8988T (cell line): ENCODE measurements at places on chromosomes 5 and 9.
A peak's percentile ranks its signal among the peaks of the same experiment; 100 is the strongest.

GRCh38 chr5:172868436-172868923 lies 34.4 kb downstream of the ERGIC1 start:
- no peak for DNase-seq

- no peak for DNase-seq
Observed at GRCh38 chr5:14909369-14909768, 37.8 kb upstream of the ANKH start.

GRCh38 chr9:117916291-117916690 lies 212.1 kb downstream of the TLR4 start:
- no peak for DNase-seq

- no peak for DNase-seq
Observed at GRCh38 chr5:11642438-11642837, 261.8 kb downstream of the CTNND2 start.

DNA sequence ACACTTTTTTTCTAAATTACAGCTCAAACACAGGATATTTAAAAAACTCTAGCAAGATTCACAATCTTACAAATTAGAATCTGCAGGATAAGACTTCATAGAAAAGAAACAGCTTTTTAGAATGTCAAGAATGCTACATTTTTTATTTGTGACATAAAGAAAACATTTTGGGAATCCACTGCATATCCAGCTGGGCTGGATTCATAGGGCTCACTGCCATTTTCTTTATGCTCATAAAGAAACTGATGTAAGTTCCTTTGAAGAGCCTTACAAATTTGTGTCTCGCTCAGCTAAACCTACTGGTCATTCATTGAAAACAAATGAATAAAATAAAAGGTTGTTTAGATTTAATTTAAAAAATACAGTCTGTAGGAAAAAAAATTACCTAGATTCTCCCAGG lies 332.3 kb downstream of the TRPM3 start:
- DNase-seq: no peak

DNA sequence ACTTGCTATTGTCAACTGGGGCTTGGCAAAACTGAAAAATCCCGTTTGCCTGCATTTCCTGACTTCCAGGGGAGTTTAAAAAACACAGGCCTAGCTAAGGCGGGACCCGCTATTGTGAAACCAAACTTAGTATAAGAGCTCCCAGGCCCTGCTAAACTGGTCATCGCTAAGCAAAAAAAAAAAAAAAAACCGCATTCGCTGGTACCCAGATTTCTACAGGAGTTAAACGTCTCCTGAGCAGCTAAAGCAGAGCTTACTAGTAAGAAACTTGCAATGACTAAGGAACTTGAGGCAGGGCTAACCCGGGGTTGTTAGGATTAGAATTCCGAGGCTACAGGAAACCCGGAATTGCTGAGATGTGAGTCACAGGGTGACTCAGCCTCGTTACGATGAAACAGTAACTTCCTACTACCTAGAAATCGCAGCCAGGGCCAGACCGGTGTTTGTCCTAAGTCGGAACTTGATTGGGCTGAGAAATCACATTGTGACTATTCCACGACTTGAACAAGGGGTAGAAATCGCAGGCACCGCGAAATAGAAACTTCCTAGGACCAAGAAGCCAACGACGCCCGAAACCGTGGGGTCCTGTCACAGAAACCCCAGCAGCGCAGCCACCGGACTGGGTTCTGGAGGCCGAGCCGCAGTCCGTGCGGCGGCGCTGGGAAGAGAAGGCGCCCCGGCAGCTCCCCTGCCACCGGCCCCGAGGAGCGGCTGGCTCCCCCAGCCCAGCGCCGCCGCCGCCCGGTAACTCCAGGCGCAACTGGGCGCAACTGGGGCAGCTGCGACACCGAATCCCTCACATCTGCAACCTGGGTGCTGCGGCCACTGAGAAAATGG lies 89.4 kb downstream of the ANXA2R start:
- DNase-seq: peak; percentile 83

DNA sequence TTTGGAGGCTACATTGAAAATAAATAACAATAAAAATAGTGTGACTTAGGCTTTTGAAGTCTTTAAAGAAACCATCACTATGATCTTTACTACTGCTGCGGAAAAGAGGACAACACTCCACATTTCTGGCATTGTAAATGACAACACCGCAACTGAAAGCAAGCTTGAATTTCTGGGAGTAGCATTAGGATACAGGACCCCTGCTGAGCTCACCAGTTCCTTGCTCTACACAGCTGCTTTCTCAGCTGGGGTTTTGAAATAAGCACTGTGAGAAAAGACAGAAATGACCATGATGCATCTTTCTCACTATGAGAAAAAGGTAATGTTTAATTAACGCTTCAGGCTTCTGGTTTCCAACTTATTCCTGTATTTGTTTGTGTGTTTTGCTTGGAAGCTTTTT lies 168.0 kb downstream of the TAF11L14 start:
- no peak for DNase-seq

- no peak for DNase-seq
Observed at GRCh38 chr5:171657473-171657872, 128.1 kb upstream of the SMIM23 start.

DNA sequence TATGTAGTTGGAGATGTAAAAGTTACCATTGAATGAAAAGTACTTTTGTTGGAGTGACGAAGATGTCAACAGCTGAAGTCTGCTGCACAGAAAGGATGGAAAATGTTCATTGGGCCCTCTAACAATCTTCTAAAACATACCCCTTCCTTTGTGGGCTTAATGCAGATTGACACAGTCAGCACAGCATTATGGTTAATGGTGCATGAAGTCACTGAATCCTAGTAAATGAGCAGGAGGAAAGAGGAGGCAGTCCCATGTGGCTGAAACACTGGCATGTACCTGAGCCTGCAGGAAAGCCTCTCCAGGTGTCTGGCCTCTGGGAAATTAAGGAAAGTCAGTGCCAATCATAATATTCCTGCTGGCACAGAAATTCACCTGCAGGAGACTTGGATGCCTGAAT lies 153.8 kb downstream of the ARL15 start:
- DNase-seq: no peak

GRCh38 chr5:140664030-140664358 lies 710 bp upstream of the WDR55 start:
- DNase-seq: no peak

DNA sequence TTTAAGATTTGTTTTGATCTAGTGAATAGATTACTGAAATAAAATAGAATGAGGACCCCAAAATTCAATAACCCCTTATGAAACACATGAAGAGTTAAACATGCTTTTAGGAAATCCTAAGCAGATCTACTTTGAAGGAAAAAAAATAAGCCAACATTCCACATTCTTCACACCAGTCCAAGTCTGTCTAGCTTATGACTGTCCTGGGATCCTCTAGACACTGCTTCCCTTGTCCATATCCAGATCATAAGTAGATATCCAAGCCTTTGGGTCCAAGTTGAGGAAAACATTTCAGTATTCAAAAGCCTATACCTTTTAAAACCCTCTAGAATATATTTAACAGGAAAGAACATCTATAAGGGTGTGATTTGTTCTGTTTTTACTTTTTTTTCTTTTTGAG lies 58.8 kb upstream of the MINAR2 start:
- DNase-seq: no peak

DNA sequence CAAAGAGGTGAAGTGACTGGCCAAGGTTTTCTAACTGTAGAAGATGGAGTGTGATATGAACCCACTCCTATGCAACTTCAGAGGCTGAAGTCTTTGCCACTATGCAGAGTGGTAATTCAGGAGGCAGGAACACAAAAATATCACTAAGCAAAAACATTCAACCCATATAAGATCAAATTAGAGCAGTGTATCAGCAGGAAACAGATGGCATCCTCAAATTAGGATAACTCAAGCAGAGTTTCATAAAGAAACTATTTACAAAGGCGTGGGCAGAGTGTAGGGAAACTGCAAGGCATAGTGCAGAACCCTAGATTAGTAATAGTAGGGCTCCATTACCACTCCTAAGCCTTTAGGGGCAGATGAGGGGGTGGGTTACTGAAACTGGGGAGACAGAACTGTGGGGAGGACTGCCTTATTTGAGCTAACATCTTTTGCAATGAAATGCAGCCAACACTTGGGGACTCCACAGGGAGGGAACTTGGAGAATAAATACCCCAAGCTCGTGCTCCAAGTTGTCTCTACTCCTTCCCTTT lies 72.2 kb downstream of the PTTG1 start:
- no peak for DNase-seq

DNA sequence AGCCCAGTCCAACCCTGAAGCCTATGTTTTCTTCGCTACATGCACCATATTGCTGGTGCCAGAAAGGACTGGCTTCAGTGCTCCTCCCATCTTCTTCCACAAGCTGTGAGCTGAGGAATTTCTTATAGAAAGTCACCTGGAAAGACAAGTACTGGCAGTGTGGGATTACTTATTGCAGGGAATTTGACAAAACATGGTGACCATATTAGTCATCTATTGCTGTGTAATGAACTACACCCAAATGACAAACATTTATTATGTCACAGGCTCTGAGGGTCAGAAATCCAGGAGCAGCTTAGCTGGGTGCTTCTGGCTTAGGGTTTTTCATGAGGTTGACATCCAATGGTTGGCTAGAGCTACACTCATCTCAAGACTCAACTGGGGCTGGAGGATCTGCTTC lies 75.5 kb downstream of the ENTREP1 start:
- DNase-seq: no peak

GRCh38 chr9:73154722-73155121 lies 3.1 kb downstream of the ANXA1 start:
- DNase-seq: no peak

- DNase-seq: no peak
Observed at GRCh38 chr5:136729901-136730355, 364.6 kb upstream of the TRPC7 start.

DNA sequence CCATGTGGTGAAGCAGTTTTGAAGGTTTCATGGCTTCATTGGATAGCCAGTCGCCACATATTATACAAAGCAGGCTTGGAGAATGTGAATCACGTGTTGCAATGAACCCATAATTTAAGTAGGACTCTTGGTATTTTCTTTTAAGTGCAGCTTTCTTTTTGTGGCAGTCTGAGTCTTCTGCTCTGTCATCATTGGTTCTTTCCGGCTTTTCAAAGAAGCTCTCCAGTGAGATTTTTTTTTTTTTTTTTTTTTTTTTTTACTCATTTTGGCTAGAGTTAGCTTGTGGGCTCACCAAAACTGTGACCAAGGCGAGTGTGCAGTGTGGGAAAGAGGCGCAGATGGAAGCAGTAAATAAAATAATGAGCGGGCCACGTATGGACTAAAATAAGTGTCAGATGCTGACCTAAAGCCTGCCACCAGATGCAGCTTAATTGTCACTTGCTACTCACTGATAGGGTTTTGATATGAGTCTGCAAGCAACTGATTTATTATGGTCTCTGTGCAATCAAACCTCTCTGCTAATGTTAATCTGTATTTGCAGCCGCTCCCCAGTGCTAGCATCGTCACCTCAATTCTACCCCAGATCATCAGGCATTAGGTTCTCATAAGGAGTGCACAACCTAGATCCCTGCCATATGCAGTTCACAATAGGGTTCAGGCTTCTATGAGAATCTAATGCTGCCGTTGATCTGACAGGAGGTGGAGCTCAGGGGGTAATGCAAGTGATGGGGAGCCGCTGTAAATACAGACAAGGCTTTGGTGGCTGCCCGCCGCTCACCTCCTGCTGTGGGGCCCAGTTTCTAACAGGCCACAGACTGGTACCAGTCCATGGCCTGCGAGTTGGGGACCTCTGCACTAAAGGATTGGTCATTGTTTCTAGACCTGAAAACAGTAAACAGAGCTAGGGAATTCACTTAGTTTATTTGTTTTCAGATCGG lies 45.5 kb upstream of the LARP1 start:
- no peak for DNase-seq
